ENCODE measurements at places on chromosomes 5 and 9.

DNA sequence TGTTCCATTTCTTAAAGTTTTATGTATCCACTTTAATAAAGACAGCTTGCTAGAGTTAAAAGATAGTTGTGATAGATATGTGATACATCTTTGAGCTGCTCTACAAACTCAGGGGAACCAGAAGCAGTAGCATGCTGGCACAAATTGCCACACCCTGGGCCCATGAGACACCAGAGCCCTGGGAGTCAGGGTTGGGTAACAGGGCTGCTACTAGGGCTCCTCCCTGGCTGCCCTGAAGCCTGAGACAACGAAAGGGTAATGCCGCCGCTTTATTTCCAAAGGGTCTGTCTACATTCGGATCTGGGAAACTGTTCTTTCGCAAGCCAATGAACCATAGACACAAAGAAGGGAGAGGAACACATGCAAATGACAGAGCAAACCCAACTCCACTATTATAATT, 29.2 kb downstream of the PTPN3 start:
- DNase-seq = no peak

DNA sequence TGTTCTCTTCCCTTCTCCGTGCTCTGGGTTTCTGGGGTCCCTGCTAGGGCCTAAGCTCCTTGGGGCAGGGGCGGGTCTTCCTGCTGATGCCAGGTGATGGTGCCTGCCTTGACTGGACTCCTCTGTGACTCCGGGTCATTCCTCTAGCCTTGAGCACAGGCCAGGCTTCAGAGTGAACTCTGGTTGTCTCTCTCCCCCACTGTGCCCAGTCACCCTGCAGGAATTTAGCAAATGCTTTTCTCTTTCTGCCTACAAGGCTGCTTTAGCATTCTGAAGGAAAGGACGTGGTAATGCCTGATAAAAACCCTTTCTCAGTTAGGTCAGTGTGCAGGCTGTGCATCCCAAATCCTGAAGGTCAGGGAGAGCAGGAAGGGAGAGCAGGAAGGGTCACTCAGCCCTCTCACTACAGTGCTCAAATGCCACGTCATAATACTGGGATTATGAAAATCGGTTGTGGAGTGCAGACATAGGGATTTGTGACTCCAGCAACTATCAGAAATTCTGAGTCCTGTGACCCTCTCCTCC, 2.7 kb downstream of the CXCL14 start:
- DNase-seq = no peak

DNA sequence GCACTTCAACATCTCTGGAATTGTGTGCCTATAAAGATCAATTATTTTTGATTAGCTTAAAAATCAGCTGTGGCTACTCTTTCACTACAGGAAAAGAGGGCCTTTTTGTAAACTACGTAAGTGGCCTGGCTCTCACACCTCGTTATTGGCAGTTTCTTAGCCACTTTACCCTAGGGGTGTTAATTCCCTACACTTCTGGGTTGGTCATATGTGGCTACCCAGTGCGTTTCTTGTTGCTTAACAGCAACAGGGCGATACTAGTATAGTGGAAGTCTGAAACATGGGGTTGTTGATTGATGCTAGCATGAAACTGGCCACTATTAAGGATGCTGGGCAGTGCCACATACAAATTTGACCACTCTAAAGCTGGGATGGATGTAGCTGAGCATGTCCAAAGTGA, 174.7 kb upstream of the CDH12 start:
- no peak for DNase-seq

GRCh38 chr5:157382996-157383800, 76.8 kb upstream of the NIPAL4 start:
- DNase-seq = no peak

DNA sequence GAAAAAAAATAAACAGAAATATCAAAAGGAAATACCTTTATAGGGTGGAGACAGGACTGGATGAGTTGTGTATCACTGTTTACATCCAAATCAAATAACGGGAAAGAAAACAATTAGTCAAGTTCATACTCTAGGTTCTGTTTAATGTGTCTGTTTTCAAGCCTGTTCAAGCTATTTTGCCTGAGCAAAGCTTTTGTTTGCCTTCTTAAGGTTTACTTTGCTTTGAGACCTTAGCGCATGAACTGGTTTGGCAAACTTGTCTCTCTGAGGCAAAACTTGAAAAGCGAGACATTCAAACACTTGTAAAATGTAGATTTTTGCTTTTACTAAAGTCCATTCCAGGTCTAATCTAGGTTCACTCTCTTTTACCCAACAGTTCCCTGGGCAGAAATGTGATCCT, 174.1 kb upstream of the RFX3 start:
- no peak for DNase-seq
